ENCODE measurements at places on chromosomes 3 and 15. TPM values are rescaled to one million over a fixed set of nuclear protein-coding genes. Genes with fewer than 3 reads are reported as not detected.

DNA sequence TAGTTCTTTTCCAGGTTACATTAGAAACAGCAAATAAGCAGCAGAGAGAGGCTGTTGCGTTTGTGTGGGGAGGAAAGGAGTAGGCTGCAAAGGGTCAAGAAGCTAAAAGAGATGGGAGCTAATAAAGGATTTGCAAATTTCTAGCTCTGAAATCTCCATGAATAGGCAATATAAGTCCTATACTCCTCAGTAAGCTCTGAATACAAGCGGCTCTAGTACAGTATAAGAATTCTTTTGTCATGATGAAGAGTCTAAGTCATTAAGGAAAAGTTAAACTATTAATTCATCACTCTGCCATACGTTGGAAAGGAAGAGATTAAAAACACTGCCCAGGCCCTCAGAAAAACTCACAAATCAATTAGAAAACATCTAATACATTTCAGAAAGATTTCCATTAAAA lies 59.3 kb downstream of the CEP152 start:
- no peaks in the 10 kb centered on the region for H3K36me3 ChIP-seq
- H3K4me3 ChIP-seq = no peak overlapping the region
- H3K4me1 ChIP-seq = no peaks in the 10 kb centered on the region

- DNase-seq = no peak
- H3K27me3 ChIP-seq = no peaks in the 10 kb centered on the region
- no peak overlapping the region for H3K27ac ChIP-seq
- H3K4me1 ChIP-seq = no peaks in the 10 kb centered on the region
- no peaks in the 10 kb centered on the region for H3K36me3 ChIP-seq
Measured at GRCh38 chr3:149452036-149452435, 22.5 kb upstream of the TM4SF4 start.

DNA sequence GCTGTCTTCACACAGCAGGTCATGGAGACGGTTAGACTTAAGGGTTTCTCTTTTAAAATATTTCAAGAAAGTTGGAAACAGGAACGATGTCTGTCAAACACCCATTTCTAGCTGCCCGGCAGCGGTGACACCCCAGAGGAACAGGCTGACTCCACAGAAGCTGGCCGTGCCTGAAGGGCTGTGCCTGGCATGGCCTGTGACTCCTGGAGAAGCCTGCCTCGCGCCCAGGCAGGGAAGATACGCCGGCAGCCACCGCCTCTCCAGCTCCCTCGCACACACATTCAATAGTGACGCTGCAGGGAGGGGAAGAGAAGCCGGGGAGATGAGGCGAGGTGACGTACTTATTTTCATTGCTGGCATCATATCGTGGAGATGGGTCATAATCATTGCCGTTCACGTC lies 59.9 kb downstream of the PCSK6 start:
- no peak overlapping the region for H3K4me3 ChIP-seq
- H3K27ac ChIP-seq = no peak overlapping the region
- H3K27me3 ChIP-seq = no peaks in the 10 kb centered on the region
- H3K36me3 ChIP-seq = no peaks in the 10 kb centered on the region
- DNase-seq = no peak

- H3K27ac ChIP-seq = no peak overlapping the region
- no peak overlapping the region for H3K4me3 ChIP-seq
- no peaks in the 10 kb centered on the region for H3K27me3 ChIP-seq
Measured at GRCh38 chr15:63067306-63067705, 24.8 kb downstream of the TPM1 start.

DNA sequence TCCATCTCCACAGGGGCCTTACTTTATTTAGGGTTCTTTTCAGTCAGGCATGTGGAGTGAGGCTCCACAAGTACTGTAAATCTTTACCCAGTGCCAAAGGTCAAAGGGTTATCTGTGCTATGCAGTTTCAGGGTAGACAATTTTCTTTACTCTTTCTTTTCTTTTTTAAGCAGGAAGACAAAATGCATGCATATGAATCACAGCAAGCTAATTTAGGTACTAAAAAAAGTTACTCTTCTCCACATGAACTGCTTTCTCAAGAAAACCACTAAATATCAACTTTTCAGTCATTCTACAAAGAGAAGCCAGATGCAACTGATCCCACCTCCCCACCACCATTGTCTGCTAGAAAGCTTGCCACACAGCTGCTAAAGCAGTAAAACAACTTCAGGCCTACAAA lies 73.3 kb upstream of the PYGO1 start:
- no peak overlapping the region for H3K4me3 ChIP-seq
- no peaks in the 10 kb centered on the region for H3K27me3 ChIP-seq
- no peak for DNase-seq
- no peaks in the 10 kb centered on the region for H3K36me3 ChIP-seq
- no peaks in the 10 kb centered on the region for H3K4me1 ChIP-seq

CCDC54 gene
- total RNA-seq = not detected

MANF gene
- 96.5 TPM for total RNA-seq

MYLK gene
- total RNA-seq = 164 TPM
